ENCODE measurements at places on chromosomes 11 and 22. TPM values are rescaled to one million over a fixed set of nuclear protein-coding genes. Genes with fewer than 3 reads are reported as not detected.

- no peak for DNase-seq
These were observed 48.3 kb upstream of the BIRC3 start for GRCh38 chr11:102268985-102269470.

DNA sequence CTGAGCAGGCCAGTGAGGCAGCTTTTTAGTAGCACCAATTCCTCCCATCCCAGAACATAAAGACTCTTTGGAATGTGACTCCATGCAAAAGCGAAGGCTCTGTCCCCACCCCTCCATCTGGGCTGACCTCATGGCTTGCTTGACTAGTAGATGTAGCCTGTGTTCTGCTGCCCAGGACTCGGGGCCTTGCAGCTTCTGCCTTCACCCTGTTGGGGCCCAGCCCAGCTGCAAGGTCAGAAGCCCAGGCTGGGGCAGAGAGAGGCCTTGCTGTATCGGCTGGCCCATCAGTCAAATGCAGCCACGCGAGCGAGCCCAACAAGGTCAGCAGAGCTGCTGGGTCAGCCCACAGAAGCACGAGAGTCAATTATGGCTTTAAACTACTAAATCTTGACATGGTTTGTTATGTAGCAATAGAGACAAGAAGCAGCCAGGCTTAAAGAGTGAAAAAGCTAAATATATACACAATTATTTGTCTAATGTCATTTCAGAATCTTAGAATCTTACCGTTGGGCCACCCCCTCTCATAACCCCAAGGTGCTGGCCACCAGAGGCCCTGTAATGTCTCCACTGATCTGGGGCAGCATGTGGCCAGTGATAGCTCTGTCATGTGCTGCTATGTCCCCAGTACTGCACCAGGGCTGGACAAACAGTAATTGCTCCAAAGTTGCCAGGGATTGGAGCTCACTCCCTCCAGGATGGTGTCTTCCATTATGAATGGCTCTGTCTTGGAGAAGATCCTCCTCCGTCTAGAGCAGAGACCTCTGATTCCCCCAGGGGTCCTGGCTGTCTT, 10.4 kb upstream of the WNT11 start:
- no peak for DNase-seq

GRCh38 chr11:43697679-43698078, 17.1 kb downstream of the HSD17B12 start:
- DNase-seq, result no peak

The BBOX1 gene
- not detected for total RNA-seq

The C11orf86 gene
- not detected for total RNA-seq

The C11orf97 gene
- total RNA-seq, result 10.4 TPM

DNA sequence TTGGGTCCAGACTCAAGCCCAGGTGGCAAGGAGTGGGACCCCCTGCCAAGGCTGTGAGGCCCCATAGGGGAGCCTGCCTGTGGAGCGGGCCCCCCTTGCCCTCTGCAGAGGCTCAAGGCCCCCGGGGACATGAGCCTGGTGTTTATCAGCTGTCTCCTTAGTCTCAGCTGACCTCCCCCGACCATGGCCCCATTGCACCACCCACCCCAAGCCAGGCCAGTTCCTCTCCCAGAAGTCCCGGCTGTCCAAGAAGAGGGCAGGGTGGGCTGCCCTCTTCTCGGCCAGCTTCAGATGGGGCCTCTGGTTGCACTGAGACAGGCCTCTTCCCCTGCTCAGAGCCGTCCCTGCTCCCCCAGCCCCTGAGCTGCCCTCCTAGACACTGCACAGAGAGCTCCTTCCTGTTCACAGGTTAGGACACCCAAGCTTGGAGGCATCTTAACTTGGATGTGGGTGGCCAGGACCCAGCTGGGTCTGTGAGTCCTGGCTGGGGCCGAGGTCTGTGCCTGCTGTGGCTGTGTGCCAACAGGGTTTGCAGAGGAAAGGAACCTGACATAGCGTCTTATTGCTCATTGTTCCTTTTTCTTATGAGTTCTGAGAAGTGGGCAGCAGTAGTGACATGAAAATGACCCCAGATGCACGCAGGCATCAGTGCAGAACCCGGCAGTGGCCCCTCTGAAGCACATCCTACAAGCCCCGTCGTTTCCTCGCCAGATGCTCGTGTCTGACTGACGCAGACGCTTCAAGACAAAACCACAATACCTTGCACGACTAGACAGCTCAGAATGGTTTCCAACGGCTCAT, 5.4 kb downstream of the TRABD start:
- DNase-seq, result no peak

DNA sequence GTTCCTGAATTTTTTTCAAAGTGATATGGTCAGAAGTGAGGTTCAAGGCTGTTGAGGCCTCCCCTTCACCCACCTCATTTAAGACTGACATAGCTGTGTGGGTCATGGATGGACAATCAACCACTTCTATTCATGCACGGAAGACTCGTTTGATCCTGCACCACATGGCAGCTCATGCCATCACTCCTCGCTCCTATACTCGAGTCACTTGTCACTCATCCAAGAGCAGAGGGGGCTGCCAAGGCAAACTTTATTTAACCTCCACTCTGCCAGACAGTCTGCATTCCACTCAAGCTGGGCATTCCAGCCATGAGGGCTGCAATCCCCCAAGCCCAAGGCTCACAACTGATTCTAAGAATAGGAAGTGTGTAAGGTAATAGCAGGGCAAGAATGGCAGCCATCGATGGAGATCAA, 34.1 kb downstream of the SNX19 start:
- DNase-seq, result no peak

The RFPL1 gene
- 0.71 TPM for total RNA-seq

The SYT7 gene
- 9.0 TPM for total RNA-seq

GRCh38 chr22:44286646-44287045, 26.1 kb downstream of the SHISAL1 start:
- DNase-seq, result no peak

DNA sequence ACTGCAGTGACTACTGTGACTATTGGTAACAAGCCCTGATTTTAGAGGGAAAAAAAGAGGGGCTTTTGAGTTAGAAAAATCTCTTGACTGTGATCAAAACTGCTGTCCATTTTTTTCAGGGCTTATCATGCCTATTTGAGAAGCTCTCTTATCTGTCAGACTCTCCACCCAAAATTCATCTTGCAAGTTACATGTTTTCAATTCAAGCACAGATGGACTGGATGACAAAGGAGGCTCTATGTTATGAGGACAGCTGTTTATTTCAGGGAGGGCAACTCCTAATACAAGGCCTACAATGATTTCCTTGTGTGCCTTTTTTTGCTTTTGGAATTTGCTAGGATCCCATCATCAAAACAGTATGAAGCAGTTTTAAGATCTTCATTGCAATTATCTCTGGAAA, 35.2 kb upstream of the USP47 start:
- DNase-seq, result no peak

DNA sequence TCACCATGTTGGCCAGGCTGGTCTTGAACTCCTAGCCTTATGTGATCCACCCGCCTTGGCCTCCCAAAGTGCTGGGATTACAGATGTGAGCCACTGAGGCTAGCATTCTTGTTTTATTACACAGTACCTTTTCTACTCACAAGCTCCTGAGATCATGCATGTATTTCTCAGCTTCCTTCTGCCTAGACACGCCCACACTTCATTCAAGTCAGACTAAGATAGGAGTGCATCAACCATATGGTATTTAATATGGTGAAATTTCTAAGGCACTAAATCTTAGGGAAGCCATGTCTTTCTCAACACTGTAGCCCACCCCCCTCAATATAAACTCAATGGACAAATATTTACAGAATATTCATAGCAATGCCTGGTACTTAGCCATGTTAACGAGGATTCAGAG, 62.1 kb downstream of the SLC25A17 start:
- DNase-seq, result no peak

- DNase-seq, result no peak
These were observed 119.0 kb upstream of the TP53AIP1 start for GRCh38 chr11:129061492-129062230.

The MUC5AC gene
- total RNA-seq, result 0.31 TPM

DNA sequence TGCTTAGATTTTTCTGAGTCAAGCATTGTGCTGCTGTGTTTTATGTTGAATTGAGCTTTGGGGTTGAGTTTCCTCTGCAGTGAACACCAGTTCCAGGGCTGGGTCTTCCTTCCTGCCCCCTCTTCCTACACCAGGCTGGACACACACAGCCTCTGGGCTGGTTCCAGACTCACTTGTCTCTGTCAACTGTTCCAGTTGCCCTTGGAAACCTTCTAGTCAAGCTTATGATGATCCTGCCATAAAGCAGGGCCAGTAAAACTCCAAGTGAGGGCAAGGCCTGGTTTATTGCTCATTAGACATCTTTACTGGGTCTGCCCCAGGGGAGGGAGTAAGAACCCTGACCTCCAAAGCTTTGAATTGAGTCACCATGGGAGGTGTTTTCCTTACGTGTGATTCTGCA, 61.1 kb downstream of the KIAA1671 start:
- no peak for DNase-seq

DNA sequence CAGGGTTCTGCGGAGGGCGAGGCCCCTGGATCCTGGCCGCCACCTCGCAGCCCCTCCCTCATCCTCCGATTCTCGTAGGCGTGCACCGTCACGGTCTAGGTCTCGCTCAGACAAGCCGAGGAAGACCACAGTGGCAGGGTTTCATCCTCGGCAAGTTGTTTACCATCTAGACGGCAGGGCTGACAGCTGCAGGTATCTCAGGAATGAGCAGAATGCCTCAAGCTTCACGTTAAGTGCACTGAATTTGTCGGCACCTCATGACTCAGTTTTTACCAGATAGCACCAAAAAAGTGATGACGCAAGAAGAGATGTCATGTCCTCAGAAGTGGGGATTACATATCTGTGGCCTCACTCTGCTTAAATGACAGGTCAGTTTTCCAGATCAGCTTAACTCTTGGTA, 35.1 kb downstream of the WT1 start:
- DNase-seq, result no peak

The KCNJ1 gene
- 0.12 TPM for total RNA-seq

DNA sequence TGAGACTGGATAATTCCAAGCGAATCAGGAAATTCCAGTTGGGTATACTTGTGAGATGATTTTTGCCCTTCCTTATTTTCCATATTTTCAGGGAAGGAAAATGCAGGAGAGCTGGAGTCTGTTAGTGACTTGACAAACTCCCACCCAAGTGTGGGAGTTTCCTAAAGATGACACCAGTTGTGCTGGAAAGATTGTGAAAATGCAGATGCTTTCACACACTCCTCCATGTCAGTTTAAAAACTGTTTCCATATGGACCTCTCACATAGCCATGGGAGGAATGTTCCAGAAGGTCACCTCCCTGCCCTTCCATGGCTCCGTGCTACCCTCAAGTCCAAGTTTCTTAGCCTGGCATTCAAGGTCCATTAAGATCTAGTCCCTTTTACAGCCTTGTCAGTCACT, 350.7 kb upstream of the NARS2 start:
- no peak for DNase-seq

The TUBA8 gene
- 60.5 TPM for total RNA-seq

GRCh38 chr11:13761250-13761649, 92.8 kb downstream of the FAR1 start:
- no peak for DNase-seq

DNA sequence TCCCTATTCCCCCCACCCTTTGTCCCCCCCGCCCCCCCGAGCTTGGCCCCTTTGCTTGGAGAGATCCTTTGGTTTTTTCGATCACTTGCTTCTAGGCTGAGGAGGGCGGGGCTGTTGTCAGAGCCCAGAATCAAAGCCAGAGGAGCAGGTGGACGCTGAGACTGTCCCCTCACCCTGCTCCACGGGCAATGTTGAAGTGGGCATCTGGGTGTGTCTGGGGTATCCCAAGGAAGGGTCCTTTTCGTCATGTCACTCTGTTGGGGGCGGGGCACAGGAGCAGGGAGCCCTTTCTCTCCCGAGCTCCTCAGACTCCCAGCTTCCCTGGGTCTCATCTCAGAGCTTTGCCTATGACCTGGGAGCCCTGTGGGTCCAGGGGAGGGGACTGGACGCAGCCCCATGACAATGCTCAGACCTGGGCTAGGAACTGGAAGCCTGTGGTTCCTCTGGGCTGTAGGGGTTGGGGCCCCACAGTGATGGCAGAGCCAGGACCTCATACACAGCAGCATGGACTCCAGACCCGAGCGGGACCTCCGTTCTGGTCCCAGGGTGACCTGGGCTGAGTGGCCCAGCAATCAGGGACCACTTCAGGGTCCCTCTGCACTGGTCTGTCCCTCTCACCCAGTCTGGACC, 2.9 kb upstream of the APOBEC3A start:
- DNase-seq, result no peak

The OR52B4 gene
- total RNA-seq, result not detected

The OR8D4 gene
- total RNA-seq, result 5.6 TPM

GRCh38 chr11:117950993-117951961, 22.1 kb upstream of the TMPRSS13 start:
- no peak for DNase-seq

- no peak for DNase-seq
These were observed 863.6 kb downstream of the FAM181B start for GRCh38 chr11:81870066-81870412.

The ZC3H12C gene
- 16.9 TPM for total RNA-seq
